Activated naive CD8-positive, alpha-beta T cell treated with anti-CD3 and anti-CD28 coated beads, Interleukin-2, amount 50 U/mL, for 16 hours (primary cell): ENCODE measurements at places on chromosomes 5 and 9.

DNA sequence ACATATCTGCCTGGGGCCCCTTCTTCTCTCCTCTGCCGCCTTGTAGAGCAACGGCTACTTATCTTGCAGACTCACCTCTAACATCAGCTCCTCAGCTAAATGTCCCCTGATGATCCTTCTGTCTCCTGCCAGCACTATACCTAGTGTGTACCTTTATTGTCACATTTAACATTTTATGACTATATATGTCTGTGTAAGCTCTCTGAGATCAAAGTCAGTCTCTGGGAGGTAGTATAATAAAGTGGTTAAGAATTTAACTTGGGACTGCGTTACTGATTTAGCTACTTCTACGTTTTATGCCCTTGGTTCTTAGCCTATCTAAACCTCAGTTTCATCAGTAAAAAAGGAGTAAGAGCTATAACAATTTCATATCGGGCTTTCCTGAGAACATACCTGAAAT, 2.2 kb downstream of the TMED7 start:
- no peak for DNase-seq

- no peak for DNase-seq
Measured at GRCh38 chr9:77712533-77713130, 64.5 kb upstream of the GNA14 start.

- no peak for DNase-seq
Measured at GRCh38 chr5:145237843-145238242, 597.3 kb downstream of the PRELID2 start.

DNA sequence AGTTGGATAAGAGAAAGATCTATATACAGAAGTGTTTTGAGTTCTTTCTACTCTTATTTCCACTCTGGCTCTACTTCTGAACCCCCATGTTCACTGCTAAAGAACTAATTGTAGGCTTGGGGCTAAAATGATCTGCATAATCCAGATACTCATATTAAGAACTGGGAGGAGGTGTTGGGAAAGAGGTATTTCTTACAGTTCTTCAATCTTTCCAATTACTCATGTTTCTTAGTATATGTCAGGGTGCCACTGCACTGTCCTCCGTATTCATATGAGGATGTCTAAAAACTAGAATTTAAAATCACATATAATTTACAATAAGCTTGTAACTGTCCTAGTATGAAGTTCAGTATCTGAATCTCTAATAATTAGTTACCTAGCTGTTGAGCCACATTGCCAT, 12.7 kb downstream of the NIPBL start:
- DNase-seq: no peak
